ENCODE measurements at places on chromosomes 12 and 14.
A peak's percentile ranks its signal among the peaks of the same experiment; 100 is the strongest.

- peak; percentile 69 for DNase-seq
Measured at GRCh38 chr12:122891661-122892525, 4.0 kb downstream of the VPS37B start.

DNA sequence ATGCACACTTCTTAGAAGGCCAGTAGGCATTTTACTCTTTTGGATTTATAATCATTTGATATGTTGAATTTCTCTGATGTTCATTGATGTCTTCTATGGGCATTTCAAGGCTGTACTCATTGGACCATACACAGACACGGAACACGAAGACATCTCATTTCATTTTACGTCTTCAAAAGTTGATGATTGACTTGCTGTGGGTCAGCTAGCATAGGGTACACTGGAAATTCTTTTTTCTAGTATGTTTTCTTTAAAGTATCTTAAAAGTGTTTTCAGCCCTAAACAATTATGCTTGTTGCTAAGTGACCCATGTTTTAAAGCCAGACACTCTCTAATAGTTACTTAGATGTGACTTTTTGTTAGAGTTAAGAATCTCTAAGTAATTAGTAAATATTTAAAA lies 16.3 kb downstream of the TRHDE start:
- DNase-seq: no peak

- no peak for DNase-seq
Measured at GRCh38 chr12:76611533-76611932, 52.0 kb upstream of the OSBPL8 start.

DNA sequence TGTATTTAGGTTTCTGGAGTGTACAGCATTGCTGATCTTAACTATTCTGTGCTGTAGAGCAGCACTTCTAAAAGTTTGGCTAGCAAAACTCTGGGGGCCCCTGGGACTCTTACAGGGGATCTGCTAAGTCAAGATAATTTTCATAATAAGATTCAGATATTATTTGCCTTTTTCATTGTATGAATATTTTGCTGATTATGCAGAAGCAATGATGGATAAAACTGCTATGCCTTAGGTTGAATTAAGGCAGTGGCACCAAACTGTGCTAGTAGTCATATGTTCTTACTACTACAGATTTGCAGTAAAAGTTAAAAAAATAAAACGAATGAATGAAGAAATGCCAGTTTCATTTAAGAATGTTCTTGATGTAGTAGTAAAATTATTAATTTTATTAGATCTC lies 160.1 kb downstream of the PDZRN4 start:
- no peak for DNase-seq

DNA sequence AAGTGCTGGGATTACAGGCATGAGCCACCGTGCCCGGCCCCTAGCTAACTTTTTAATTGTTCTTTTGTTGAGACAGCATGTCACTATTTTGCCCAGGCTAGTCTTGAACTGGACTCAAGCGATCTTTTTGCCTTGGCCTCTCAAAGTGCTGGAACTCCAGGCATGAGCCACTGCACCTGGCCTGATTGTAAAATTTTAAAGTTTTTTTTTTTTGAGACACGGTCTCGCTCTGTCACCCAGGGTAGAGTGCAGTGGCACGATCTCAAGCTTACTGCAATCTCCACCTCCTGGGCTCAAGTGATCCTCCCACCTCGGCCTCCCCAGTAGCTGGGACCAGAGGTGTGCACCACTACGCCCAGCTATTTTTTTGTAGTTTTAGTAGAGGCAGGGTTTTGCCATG lies 79.1 kb upstream of the SINHCAF start:
- DNase-seq: no peak

GRCh38 chr12:47397664-47398281 lies 308.1 kb downstream of the RPAP3 start:
- peak; percentile 66 for DNase-seq

DNA sequence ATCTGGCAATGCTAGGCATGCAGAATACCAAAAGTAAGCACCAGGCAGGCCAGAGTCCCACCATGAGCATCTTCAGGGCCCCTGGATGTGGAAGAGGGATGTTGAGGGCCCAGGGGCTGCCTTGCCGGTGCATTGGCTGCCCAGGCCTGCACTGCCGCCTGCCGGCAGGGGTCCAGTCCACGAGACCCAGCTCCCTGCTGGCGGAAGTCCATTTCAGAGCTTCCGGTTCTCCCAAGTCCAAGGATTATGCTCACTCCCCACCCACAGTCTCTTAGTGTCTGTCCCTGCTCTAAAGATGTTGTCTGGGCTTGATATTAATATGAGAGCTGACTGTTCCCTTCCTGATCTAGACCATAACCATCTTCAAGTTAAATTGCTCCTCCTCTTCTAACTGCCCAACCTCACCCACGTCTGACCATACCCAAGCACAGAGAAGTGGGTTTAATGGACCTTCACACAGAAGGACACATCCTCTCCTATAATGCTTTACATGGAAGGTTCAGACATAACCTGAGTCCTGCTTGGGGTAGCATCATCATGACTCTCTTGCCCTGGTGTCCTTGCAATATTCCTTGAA lies 117.4 kb downstream of the DAD1 start:
- DNase-seq: peak; percentile 61

DNA sequence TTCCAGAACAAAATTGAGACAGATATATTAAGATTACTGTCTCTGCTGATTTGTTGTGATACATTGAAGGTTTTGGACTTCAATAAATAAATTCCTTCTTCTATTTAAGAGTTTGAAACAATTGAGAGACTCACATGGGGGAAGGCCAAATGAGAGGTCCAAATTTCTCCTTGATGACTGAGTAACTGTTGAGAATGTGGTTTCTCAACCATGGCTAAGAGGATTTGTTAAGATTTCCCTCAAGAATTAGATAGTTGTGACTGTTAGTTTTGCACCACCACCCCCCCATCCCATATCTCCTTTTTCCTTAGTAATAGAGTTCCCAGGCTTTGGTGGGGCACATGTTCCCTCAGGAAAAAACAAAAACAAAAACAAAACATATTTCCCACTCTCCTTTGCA lies 47.7 kb upstream of the IGF1 start:
- no peak for DNase-seq

DNA sequence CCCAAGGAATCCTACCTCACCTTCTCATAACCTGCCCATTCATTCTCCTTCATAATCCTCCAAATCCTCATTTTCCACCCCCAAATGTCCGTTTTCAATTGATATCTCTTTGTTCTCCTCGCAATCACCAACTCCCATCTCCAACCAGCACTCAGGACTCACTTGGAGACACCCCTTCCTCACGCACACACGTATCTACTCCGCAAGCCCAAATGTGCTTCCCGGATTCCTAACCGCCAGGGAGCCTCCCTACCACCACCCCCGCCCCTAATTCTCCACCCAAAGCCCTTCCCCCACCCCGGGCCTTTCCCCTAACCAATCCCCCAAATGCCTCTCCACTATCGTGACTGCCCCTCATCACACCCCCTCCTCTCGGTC lies 304 bp downstream of the KCTD10 start:
- DNase-seq: no peak

All from ELF-1 (cell line).